ENCODE measurements at places on chromosomes 12 and 14. TPM values are rescaled to one million over a fixed set of nuclear protein-coding genes. Genes with fewer than 3 reads are reported as not detected.

TAS2R20 gene
- 1.1 TPM for polyA plus RNA-seq

PLEKHG7 gene
- polyA plus RNA-seq, result 0.47 TPM

LRP1-AS gene
- not detected for polyA plus RNA-seq

DHRS2 gene
- polyA plus RNA-seq, result 17.4 TPM
